AG08396 (cell line): ENCODE measurements at places on chromosomes 16 and 17.

- no peak for DNase-seq
Observed at GRCh38 chr16:47956916-47957315, 198.9 kb downstream of the ABCC12 start.

DNA sequence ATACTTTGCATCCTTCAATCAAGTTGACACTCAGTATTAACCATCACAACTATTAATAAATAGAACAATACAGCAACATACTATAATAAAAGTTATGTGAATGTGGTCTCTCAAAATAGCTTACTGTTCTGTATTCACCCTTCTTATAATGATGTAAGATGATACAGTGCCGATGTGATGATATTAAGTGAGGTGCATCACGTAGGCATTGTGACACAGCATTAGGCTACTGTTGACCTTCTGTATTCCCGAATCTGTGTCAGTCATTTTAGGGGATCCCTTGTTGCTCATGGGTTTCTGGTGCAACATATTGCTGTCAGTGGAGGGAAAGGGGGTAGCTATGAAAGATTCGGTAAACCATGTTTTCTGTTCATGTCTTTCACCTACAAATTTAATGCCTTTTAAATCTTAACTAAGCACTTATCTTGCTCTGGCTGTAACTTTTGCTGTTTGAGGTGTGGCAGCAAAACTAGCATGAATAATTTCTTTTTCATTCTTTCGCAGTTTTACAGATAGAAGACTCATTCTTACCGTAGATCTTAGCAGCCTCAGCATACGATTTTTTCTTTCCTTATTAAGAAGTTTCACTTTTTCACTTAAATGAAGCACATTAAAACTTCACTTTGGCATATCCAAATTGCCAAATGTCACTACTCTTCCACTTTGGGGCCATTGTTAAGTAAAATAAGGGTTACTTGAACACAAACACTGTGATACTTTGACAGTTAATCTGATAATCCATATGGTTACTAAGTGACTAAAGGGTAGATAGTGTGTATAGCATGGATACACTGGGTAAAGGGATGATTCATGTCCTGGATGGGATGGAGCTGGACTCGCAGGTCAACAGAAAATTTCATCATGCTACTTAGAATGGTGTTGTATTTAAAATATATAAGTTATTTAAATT, 29.6 kb downstream of the NFAT5 start:
- no peak for DNase-seq

GRCh38 chr17:66675273-66675990, 159.5 kb upstream of the CACNG5 start:
- no peak for DNase-seq

GRCh38 chr16:79053577-79053976, 547.0 kb downstream of the MAF start:
- no peak for DNase-seq

- DNase-seq, result no peak
Observed at GRCh38 chr16:73713251-73713650, 583.4 kb upstream of the PSMD7 start.

DNA sequence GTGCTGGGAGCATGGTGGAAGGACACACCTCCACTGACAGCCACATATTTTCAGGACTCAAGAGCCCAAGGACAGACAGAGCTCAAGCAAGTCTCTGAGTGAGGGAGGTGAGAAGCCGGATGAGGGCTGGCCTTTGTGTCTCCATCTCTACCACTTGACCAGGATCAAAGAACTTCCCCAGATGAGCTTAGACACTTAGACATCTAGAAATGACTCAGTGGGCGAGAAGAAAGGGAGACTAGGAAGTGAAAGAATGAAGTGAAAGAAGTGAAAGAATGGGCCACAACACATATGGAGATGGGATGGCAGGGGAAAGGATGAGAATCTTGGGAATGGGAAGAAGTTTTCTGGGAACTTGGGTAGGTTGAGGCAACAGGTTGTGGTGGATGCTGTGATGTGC, 274.9 kb upstream of the CCL2 start:
- DNase-seq, result no peak

- DNase-seq, result no peak
Observed at GRCh38 chr17:81354252-81354953, 40.9 kb upstream of the BAHCC1 start.

DNA sequence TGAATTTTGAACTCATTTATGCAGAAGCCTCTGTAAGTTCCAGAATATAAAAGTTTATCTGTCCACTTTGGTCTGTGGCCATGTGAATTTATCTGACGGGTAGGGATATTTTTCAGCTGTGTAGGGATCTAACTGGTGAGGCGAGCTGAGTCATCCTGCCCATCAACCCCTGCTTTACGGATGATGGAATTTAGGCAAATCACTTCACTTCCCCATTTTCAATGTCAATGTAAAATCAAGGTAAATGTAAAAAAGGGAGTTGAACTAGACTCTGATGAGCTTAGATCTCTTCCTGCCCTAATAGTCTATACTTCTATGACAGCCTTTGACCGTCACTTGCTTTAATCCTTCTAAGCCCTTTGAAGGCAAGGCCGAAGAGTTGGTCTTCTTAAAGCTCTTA, 2.6 kb downstream of the SLC16A6 start:
- DNase-seq, result no peak

DNA sequence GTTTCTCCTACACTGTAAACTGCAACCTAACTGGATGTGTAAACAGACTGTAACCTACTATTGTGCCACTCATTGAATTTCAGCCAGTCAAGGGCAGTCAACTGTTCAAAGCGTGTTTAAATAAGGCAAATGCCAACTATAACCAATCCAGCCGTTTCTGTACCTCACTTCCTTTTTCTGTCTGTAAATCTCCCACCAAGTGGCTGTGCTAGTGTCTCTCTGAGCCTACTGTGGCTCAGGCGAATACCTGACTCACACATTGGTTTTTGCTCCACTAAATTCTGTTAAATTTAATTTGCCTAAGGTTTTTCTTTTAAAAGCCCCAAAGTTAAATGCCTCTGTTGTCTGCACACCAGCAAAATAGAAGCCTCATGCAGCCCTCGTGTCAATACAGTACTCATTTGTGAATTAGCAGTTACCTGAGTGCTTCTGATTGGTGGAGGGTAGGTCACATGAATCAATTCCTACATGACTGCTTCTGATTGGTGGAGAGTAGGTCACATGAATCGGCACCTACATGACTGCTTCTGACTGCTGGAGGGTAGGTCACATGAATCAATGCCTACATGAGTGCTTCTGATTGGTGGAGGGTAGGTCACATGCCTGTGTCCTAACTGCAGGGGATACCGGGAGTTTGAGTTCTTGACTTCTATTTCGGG, 31.1 kb upstream of the CCR7 start:
- no peak for DNase-seq

DNA sequence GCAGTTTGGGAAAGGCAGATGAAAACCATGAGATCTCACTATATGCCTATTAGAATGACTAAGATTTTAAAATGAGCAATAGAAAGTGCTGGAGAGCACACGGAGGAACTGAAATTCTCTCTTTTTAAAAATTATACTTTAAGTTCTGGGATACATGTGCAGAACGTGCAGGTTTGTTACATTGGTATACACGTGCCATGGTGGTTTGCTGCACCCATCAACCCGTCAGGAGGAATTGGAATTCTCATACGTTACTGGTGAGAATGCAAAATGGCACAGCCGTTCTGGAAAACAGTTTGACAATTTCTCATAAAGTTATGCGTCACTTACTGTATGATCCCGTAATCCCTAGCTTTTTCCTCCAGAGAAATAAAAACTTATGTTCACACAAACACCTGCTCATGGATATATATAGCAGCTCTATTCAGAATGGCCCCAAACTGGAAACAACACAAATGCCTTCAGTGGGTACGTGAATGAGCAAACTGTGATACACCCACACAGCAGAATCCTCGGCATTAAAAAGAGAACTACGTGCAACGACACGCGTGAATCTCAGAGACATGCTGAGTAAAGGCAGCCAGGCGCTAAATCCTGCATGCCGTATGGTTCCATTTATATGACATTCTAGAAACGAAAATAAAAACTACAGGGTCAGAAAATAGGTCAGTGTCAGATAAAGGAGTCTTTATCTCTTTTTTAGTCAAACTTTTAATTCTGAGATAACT, 11.8 kb downstream of the PIK3R6 start:
- DNase-seq, result no peak

DNA sequence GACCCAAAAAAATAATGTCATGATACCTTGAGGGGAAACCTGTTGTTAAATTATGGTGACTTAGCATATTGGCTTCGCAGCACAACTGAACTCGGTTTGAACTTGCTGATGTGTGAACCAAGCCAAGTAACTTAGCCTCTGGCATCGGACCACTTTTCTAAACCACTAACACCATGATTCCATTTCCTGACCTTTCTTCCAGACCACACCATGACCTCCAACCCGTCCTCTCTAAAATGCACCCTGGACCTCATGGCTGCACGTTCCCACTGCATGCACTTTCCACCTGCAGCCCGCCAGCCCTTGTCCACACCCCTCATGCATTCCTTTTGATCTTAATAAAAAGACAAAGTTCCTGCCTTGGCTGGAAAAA, 29.3 kb downstream of the DYNLRB2 start:
- DNase-seq, result peak; percentile 43

DNA sequence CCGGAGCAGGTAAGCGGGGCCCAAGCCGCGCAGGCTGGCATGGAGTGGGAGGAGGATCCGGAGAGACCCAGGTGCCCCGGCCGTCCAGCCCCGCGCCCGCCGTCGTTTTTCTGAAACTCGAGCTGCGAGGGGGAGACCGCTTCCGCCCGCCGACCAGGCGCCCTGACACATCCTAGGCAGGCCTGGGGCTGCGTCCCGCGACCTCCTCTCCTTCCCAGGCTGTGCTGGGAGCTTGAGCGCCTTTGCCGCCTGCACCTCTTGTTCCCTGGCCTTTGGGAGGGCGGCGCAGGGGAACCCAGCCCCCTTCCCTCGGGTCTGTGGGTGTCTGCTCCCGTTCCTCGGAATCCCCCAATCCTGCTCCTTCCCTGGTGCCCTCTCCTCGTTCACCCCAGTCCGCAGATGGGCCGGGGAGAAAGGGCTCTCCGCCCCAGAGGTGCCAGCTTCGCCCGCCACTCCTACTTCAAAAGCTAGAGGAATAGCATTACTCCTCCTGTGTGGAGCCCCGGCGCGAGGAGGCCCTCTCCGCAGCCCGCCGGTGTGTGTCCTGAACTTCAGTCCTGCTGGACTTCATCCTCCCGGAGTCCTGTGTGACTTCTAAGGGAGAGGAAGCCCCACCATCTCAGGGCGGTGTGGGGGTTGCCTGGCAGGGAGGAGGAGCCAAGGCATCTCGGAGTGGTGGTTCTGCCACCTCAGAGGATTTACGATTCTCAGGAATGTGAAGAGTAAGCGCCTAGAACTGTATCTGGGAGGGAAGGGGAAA, 1.0 kb downstream of the NHERF1 start:
- DNase-seq, result no peak

- DNase-seq, result no peak
Observed at GRCh38 chr17:36152639-36153120, 23.8 kb downstream of the TBC1D3B start.

GRCh38 chr16:23499801-23500200, 10.5 kb downstream of the GGA2 start:
- DNase-seq, result no peak

DNA sequence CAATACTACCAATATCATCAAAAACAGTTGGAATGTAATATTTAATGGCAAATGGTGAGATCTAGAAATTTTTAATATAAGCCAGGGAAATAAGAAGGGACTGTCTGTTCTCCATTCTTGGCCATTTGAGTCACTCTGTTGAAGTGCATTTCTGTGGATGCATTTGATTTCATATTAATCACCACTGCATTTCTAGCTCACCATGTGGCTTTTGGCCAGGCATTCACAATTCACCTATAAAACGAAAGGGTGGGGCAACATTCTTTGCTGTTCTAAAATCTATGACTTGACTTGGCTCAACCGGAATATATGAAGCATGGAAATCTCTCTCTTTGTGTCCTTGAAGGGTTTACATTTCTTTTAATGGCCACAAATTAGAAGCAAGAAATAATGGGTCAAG, 483.0 kb downstream of the SLC39A11 start:
- no peak for DNase-seq

GRCh38 chr17:81253358-81254131, 14.4 kb downstream of the NDUFAF8 start:
- DNase-seq, result peak; percentile 78

DNA sequence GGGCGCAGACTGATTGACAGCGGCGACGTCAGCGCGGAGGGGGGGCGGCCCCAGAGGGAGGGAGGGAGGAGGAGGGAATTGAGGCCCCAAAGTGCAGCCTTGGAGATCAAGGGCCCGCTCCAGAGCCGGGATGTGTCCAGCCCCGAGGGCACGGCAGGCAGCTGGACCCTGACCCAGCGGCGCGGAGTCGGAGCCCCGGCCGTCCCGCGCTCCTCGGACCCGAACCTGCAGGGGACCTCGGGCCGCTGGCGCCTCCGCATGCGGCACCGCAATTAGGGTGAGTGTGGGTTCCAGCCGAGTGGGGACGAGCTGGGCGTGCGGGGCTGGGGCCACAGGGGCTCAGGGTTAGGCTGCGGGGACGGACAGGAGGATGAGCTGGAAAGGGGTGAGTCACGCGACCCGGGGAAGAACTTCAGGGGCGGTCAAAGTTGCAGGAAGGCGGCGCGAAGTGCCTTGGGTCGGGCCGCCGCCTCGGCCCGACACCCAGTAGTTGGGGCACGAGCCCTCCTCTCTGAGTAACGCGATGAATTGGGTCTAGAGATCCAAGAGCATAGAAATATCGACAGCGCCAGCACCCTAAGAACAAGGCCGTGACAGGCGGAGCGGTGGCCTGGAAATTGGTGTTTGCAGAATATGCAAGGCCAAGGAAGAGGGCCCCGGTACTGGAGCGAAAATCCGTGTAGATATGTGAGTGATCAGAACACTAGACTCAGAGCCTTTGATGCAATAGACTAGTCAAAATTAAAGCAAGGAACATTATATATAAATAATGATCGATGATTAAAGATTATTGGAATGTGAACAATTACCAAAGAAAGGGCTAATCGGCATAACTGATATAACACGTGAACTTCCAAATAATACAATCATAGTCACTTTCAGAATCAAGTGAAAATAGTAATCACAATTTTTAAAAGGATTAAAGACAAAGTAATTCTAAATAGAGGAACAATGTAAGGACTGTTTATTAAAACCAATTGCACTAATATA, at the start of gene TBX4:
TSS of gene TBX4 (plus strand) at position 122 of the 990 bp plus-strand sequence. CDS start 4,069 bp downstream, outside the sequence.
- DNase-seq, result peak; percentile 67

DNA sequence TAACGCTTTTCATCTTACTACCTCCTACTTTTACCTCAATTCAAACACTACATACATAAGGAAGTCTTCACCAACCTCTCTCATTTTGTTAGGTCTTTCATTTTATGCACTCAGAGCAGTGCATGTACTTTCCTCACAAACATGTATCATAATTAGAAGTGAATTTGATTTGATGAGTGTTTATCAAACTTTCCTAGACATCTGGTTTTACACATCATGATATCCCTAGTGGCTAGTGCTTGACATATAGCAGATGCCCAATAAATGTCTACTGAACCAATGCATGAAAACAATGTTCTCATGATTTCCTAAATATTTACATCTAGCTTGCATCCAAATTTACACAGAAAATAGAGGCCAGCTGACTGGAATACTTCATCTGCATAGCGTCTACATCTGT, 323.4 kb upstream of the KIF2B start:
- no peak for DNase-seq

- no peak for DNase-seq
Observed at GRCh38 chr16:90008708-90009145, 10.5 kb downstream of the DBNDD1 start.
